ENCODE measurements at places on chromosomes 6 and 20. TPM values are rescaled to one million over a fixed set of nuclear protein-coding genes. Genes with fewer than 3 reads are reported as not detected.

The CTAGE9 gene
- total RNA-seq = not detected

- no peak for DNase-seq
Measured at GRCh38 chr6:147707524-147707923, 199.0 kb downstream of the SAMD5 start.

- DNase-seq = no peak
Measured at GRCh38 chr6:71887006-71887743, 825 bp downstream of the RIMS1 start.

The DPPA5 gene
- not detected for total RNA-seq

- DNase-seq = no peak
Measured at GRCh38 chr6:165618241-165618640, 44.8 kb downstream of the PDE10A start.

DNA sequence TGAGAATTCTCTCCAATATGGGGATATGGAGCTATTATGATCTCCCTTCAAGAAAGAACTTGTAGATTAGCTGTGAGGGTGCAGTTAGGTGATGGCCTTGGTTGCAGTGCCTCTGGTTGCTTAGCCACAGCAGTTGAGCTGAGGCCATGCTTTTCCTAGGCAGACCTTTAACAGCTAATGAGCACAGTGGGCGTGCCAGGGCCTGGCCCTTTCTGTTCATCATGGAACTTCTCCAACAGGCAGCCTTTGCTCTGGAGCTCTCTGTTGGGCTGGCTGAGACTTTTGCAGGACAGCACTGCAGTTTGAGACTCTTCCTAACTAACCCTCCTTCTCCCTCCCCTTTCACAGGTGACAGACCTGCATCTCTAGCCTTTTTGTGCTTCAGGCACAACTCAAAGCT lies 39.7 kb upstream of the TMEM170B start:
- no peak for DNase-seq

- no peak for DNase-seq
Measured at GRCh38 chr6:160955508-160956295, 35.9 kb upstream of the MAP3K4 start.

DNA sequence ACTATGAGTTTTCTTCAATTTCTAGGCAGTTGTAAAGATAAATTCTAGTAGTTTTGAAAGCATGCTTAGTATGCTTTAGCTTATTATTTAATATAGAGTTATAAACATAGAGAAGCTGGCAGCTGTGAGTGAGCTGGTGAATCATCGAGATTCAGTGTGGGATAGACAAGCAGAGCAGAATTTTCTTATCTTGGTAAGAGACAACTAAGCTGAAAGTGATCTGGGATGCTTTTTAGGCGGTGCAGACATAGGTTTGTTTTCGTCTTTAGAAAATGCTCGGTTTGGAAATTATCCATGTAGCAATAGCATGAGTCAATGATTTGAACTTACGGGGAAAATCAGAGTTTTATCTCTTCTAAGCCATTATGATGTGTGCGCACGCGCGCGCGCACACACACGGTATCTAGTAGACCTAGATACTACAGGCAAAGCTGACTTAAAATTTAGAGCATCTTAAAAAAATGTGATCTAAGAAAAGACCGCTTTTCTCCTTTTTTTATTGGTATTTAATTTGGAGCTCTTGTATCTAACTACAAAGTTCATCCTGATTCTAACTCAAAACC lies 128.3 kb upstream of the MAP3K7 start:
- DNase-seq = no peak

DNA sequence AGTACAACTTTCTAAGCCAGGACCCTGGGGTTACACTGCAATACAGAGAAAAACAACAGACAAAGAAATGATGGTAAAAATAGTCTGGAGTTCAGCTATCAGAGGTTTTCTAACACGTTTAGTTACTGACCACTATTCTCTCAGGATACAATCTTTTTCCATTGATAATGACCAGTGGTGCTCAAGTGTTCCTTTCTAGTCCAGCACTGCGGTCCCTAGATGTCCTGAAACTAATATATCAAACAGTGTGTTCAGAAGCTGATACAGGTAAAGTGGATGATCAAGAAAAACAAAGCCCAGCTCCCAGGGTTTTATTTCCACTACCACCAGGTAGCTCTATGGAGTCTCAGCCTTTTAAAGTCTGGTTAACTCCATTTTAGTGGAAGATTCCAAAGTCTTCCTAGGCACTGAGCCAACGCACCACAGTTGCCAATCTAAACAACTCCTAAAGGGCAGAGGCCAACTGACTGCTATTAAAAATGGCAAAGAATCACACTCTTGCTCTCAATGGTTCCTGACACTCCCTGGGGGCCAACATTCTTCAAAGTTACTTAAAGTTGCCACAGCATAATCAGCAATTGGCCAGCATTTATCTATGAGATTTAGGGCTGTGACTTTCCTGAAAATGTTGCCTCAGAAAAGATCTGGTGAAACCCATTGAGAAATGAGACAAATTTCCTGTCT lies 38.2 kb downstream of the DZANK1 start:
- DNase-seq = peak; percentile 64

Data from right cardiac atrium (tissue), 5 donors.